ENCODE measurements at places on chromosomes 5 and 9.

GRCh38 chr5:180360078-180360957 lies 7.2 kb upstream of the GFPT2 start:
- no peak for DNase-seq

GRCh38 chr5:54571462-54571861 lies 53.9 kb downstream of the SNX18 start:
- DNase-seq = no peak

DNA sequence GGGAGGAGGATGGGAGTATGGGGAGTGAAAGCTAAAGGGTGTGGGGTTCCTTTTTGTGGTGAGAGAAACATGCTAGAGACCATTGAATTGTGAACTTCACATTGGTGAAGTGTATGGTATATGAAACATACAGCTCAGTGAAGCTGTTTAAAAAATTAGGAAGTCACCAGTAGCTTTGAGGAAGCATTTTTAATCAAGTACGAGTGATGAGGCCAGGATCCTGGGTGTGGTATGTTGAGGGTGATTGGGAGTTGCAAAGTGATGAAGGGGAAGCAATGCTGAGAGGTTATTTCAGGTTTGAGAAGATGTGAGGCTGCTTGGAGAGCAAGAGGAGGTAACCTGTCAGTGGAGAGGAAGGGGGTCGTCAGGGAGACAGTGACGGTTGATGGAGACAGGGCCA lies 22.7 kb upstream of the CLK4 start:
- no peak for DNase-seq

GRCh38 chr9:84478996-84479395 lies 138.4 kb upstream of the SLC28A3 start:
- DNase-seq = no peak

GRCh38 chr9:113184539-113184938 lies 33.7 kb downstream of the SLC31A2 start:
- DNase-seq = no peak
